ENCODE measurements at places on chromosomes 12 and 14.

DNA sequence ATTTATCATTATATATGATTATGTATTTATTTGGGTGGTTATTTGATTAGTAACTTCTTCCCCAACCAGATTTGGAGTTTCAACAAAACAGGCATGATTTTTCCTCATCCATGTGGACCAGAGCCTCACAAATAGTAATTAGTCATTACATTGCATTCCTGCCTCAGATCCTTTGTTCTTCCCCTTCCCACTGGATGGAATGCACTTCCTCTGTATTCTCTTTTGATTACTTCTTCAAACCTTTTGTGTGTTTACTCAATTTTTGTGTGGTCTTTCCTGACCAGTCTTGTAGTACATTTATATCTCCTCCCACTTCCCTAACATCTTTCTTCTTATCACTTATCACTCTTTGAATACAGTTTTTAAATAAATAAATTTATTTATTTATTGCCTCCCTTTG lies 15.5 kb downstream of the SYT1 start:
- DNase-seq, result no peak

GRCh38 chr14:92649934-92650545 lies 98.4 kb downstream of the LGMN start:
- DNase-seq, result no peak

DNA sequence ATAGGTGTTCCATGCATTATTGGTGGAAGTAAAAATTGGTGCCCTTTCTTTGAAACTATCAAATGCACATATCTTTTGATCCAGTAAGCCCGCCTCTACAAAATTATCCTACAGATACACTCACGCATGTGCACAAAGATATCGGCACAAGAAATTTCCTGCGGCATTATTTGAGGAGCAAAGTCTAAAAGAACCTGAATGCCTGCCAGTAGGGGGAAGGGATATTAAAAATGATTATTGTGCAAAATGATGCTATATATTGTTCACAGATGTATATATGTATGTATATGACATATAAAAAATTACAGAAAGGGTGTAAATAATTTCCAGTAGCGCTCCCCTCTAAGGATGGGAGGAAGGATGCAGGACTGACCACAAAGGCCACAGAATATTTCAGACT lies 24.7 kb upstream of the ADIPOR2 start:
- DNase-seq, result no peak

DNA sequence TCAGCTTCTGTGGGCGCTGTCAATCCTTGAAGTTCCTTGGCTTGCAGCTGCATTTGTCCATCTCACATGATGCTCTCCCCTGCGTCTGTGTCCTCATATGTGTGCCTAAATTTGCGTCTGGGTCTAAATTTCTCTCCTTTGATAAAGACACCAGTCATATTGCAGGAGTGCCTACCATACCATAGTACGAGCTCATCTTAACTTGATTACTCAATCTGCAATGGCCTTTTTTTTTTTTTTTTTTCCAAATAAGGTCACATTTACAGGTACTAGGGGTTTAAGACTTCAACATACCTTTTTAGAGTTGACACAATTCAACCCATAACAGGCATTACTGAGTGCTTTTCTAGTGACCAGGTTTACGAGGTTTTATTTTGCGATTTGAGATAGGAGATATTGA lies 233.3 kb upstream of the TBX3 start:
- no peak for DNase-seq

DNA sequence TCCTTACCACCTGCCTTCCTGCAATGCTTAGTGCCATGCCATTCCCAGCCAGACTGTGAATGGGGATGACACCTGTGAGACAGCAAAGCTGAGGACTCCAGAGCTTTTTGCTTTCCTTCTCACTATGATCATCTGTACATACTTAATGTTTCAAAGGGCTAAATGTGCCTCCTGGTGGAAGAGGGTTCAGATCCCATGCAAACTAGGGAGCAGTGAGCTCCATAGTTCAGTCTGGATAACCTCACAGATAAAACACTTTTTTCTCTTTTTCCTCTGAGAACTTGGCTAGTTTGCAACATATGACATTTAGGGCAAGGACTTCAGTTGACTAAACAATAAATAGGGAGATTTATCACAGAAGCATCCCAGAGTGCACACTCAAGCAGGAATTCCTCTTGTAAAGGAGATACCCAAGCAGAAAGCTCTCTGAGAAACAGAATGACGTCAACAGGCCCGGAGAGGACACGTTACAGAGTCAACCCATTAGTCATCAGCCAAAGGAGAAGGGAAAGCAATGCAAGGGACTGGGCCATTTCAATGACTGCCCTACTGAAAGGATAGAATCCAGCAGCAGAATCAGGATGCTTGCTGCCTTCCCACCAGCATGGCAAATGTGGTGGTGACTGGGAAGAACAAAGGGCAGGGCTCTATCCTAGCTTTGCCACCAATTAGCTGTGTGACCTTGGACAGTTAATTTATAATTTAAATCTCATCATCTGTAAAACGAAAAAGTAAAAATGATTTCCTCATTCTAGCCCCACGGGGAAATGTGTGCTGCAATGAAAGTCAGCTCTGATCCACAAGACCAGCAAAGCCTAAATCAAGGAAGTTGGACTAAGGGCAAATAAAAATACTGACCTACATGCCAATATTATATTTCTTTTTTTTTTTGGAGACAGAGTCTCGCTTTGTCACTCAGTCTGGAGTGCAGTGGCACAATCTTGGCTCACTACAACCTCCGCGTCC lies 80.8 kb upstream of the ACTN1 start:
- DNase-seq, result no peak

GRCh38 chr12:129532082-129532481 lies 371.7 kb downstream of the TMEM132D start:
- no peak for DNase-seq

DNA sequence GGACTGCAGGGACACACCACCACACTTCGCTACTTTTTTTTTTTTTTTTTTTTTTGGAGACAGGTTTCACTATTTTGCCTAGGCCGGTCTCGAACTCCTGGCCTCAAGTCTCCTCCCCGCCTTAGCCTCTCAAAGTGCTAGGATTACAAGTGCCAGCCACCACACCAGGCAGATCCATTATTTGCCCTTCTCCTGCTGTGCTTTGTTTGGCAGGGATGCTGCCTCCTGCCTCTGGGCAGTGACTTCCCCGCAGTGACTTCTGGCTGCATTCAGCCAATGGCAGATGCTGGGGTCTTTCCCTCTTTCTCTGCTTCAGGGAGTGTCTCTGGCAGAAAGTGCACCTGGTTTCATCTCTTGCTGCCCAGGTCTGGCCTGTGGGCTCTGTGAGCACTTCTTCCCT lies 6.7 kb upstream of the MORN3 start:
- no peak for DNase-seq

DNA sequence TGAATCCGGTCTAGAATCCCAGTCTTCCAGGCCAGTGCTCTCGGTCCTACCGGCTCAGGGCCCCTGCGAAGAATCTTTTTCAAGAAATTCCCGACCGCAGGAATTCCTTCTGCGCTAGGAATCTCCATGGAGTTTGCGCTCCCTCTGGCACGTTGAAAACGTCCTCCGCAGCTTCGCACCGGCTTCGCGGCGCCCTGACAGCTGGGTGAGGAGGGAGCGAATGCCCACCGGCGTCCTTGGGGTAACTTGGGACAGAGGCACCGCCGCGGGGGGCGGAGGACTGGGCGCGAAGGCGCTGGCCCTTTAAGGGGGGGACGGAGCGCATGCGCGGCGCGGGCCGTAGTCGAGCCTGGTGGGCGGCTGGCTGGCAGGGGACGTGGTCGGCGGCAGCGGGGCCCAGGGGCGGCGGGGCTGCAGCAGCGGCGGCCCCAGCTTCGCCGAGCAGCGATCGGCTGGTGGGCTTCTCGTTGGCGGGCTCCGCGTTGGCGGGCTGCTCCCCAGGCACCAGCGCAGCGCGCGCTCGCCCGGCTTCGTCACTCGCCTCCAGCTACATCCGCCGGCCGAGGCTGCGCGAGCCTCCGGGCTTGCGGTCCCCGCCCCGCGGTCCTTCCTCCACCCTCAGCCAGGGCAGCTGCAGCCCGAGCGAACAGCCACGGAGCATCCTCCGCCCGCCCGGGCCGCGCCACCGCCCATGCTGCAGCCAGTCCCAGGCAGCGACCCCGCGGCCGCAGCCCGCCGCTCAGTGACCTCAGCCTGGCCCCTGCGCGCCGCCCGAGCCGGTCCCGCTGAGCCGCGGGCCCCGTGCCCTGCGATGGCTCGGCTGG lies at the start of gene VASH1:
Gene VASH1, plus strand, starts transcription at position 333 of the 824 bp plus-strand sequence. CDS start 1,354 bp downstream, outside the sequence.
- DNase-seq, result peak; percentile 88

DNA sequence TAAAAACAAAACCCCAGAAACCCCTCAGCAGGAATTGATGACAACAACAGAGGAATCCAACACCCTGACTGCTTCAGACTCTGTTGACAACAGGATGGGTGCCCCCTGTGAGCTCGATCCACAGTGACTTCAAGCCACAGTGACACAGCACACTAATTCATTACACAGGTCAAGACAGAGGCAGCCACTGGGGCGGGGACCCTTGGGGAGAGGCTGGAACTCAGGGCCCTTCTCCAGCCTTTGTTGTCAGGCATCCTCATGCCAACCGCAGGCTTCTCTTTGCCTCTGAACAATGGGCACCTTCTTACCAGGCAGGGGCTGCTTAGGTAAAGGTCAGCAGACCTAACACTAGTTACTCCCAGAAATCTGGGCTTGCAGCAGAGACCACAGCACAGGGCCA lies 37.6 kb downstream of the ACADS start:
- no peak for DNase-seq

DNA sequence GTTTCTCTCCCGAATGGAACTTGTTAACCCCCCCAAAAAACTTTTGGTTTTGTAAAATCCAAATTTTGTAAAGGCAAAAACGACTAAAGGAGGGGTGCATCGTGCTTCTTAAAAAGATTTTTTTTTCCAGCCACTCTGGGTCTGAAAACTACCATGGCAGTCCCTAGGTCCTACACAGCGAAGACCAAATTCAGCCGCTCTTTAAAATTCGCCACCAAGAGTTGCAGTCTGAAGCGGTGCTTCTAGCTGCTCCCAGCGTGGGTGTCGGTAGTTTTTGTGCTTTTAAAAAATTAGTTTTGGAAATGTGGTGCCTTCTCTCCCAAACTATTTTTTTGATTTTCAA lies 873 bp upstream of the GSC start:
- no peak for DNase-seq

GRCh38 chr12:6771091-6771495 lies 1.2 kb upstream of the LAG3 start:
- no peak for DNase-seq

- DNase-seq, result no peak
Observed at GRCh38 chr12:121779422-121779895, 14.0 kb downstream of the RHOF start.

- DNase-seq, result no peak
Observed at GRCh38 chr14:44901696-44902095, 60.1 kb downstream of the KLHL28 start.

- DNase-seq, result no peak
Observed at GRCh38 chr14:36478782-36479181, 41.2 kb downstream of the NKX2-1 start.

GRCh38 chr14:92747701-92748258 lies 647 bp downstream of the LGMN start:
- DNase-seq, result no peak

GRCh38 chr12:101878243-101878821 lies 952 bp downstream of the DRAM1 start:
- DNase-seq, result peak; percentile 22

- DNase-seq, result peak; percentile 67
Observed at GRCh38 chr12:68374307-68374982, 42.3 kb upstream of the MDM1 start.

DNA sequence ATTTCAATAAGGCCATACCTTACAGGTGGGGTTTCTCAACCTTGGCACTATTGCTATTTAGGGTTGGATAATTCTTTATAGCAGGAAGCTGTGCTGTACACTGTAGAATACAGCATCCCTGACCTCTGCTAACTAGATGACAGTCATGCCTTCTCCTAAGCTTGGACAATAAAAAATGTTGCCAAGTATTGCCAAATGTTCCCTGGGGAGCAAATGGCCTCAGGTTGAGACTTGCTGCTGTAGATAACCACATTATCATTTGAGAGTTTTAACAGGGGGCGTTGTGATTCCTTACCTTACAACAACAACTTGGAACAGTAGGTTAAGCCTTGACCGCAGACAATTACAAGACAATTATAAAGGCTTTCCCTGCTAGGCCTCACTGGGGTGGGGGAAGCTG lies 1073.6 kb upstream of the TMEM132C start:
- no peak for DNase-seq

GRCh38 chr14:95068521-95068920 lies 88.8 kb downstream of the DICER1 start:
- DNase-seq, result no peak

- no peak for DNase-seq
Observed at GRCh38 chr12:2011643-2012607, 7.7 kb upstream of the DCP1B start.
